Retina (tissue), 1 donor: ENCODE measurements at places on chromosomes 13 and 19.

GRCh38 chr19:46232029-46232428, 2.5 kb downstream of the IGFL1 start:
- no peak for DNase-seq

DNA sequence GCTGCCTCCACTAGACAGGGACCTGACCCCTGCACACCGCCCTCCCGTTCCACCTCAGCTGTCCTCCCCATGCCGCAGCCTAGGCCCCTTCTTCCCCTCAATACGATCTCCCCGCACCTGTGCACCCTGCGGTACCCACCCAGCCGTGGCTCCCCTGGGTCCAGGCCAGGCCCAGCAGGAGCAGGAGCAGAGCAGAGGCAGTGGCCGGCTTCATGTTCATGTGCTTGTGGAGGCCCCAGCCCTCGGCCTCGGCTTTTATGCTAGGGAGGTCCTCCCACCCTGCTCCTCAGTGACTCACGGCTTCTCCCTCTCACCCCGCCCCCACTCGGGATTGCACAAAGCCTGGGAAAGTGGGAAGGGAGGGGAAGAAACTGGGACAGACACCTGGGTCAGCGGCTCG, 11.4 kb upstream of the KRTDAP start:
- DNase-seq: no peak

DNA sequence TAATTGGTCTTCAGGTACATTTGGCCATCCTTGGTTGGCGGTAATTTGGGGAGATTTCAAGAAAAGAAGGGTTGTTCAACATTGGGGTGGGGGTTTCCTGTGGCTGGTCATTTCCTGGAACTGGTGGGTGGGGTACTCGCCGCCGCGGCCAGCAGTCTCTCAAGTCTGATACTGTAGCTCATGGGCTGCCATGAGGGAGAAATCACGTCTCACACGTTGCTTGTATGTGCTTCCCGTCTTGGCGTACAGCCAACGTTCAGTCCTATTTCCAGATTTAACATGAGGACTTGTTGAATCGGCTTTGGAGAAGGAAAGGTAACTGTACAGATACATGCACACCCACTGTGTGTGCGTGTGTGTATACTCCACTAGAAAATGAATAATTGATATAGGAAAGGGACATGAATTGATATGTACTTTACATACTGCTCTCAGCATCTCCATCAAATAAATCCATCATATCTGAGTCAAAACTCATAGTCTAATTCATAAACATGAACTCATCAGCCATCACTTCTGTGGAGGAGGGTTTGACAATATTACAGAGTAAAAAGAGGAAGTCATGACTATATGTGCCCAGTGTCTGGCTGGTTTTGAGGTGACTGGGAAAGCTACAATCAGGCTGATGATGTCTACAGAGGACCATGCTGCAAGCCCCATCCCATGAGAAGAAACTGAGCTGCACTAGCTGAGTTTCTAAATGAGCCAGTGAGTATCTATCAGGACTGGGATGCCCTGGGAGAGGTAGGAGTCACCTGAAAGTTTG, 418.1 kb downstream of the TSHZ3 start:
- no peak for DNase-seq

DNA sequence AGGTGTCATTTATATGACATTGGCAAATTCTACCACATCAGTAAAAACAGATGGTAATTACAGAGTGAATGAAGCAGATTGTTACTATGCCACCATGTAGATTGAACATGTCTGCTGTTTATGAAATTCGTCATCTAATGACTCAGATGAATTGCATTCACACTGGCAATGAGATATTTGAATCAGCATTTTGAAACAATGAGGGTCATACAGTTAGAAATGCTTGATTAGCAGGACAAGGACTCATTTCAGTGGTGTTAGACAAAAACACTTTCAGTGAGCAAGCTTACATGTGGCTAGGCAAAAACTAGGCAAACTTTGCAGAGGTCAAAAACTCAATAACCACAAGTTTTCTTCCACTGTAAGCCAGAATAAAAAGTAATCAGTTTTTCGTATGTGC, 1165.0 kb downstream of the SLITRK1 start:
- no peak for DNase-seq

- no peak for DNase-seq
Observed at GRCh38 chr13:53885997-53886396, 857.4 kb downstream of the OLFM4 start.

GRCh38 chr19:38711726-38712153, 32.5 kb downstream of the CAPN12 start:
- no peak for DNase-seq

DNA sequence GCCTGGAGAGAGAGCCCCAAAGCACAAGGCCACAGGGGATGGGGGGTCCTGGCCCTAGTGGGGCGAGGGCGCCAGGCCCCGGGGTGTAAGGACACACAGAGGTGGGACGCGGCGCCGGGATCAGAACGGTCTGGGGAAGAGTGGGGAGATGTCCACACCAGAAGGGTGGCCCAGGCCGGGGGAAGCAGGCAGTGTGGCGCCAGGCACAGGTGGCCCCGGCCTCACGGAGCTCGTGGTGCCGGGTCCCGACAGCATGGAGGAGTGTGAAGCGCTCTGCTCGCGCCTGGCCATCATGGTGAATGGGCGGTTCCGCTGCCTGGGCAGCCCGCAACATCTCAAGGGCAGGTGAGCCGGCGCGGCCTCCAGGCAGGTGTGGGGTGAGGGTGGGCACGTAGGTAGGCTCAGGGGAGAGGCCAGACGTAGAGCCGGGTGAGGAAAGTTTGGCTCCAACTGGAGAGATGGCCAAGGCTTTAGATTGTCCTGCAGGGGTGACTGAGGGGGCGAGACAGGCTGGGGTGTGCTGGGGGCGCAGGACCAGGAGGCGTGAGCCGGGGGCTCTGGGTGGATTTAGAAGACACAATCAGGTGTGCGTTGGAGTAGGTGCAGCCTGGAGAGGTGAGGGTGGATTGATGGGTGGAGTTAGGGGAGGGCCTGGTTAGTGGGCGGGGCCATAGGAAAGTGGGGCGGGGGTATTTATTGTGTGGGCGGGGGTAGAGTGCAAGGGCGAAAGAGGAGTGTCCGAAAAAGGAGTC, 2.9 kb upstream of the ARHGAP45 start:
- no peak for DNase-seq

- DNase-seq: no peak
Observed at GRCh38 chr13:54185101-54185500, 1156.5 kb downstream of the OLFM4 start.

- DNase-seq: no peak
Observed at GRCh38 chr13:85565652-85566051, 233.6 kb downstream of the SLITRK6 start.

GRCh38 chr19:11041194-11041593, 48.1 kb upstream of the LDLR start:
- no peak for DNase-seq

- DNase-seq: peak; percentile 5
Observed at GRCh38 chr13:80180740-80181355, 160.1 kb downstream of the SPRY2 start.

- DNase-seq: no peak
Observed at GRCh38 chr19:47779524-47780214, 1.2 kb downstream of the SELENOW start.

GRCh38 chr13:83880275-83881139, 1.8 kb downstream of the SLITRK1 start:
- peak; percentile 78 for DNase-seq

GRCh38 chr19:3105641-3106508, 11.7 kb downstream of the GNA11 start:
- no peak for DNase-seq

GRCh38 chr19:11813703-11814028, 407 bp upstream of the ZNF440 start:
- no peak for DNase-seq

- DNase-seq: peak; percentile 87
Observed at GRCh38 chr19:18058208-18059009, 28.3 kb downstream of the IL12RB1 start.

- no peak for DNase-seq
Observed at GRCh38 chr19:39401070-39401548, 5.5 kb upstream of the ZFP36 start.

- no peak for DNase-seq
Observed at GRCh38 chr19:50843701-50844221, 10.4 kb upstream of the KLK15 start.

DNA sequence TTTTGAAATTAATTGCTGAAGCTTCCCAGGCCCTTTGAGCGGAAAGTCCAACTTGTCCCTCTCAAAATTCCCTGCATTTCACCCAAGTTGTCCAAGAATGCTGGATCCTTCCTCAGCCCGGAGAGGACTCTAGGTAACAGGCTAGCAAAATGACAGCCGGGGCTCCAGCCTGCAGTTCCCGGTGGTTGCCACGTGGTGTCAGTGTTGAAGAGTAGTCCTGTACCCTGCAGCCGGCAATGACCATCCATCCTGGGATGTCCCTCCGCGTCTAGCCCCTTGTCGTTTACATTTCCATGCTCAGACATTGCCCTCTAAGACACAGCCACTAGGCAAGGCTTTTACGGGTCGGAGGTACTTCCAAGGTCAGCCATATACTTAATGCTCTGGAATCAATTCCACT, 31.4 kb upstream of the MTIF3 start:
- DNase-seq: peak; percentile 46

- no peak for DNase-seq
Observed at GRCh38 chr13:99370481-99371275, 63.5 kb upstream of the GPR183 start.

GRCh38 chr13:47112205-47112902, 215.5 kb upstream of the HTR2A start:
- DNase-seq: no peak

- no peak for DNase-seq
Observed at GRCh38 chr13:87622971-87623370, 48.2 kb upstream of the SLITRK5 start.

- no peak for DNase-seq
Observed at GRCh38 chr19:54434112-54434872, 14.7 kb upstream of the LENG8 start.

DNA sequence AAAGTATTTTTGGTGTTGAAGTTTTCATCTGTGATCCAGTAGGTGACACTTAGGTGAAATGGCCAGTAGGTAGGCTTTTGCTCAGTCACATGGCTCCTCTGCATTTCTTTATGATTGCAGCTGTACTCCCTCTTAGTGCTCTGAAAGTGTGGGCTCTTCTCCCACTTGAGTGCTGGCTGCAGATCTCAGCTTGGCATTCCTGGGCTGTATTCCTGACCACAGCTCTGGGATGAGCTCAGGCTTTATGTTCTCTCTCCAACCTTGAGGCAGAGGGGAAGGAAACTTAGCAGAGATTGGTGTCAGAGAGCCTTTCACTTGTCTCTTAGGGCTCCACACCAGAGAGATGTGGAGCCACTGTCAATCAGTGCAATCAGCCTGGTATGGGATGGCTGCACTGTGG, 254.3 kb downstream of the NDFIP2 start:
- no peak for DNase-seq

GRCh38 chr13:40389081-40389641, 277.3 kb downstream of the FOXO1 start:
- DNase-seq: peak; percentile 45

GRCh38 chr19:6616011-6616410, 25.1 kb upstream of the CD70 start:
- DNase-seq: no peak
